ENCODE measurements at places on chromosomes 7 and 10.

DNA sequence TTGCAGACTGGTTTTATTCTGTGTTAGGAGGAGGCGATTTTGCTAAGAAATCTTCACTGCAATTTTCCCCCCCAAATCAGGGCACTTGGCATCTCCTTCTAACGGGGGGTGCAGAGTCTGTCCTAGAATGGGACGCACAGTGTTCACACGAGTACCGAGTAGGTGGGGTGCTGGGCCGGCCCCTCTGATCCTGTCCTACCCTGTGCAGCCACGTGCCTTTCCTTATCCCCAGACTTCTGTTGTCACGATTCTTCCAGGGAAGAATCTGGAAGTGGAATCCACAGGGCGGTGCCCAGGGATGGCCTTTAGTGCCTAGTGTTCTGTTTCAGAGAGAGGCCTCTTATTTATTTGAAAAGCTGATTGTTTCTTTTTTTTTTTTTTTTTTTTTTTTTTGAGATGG, 16.4 kb downstream of the CUX1 start:
- no peak for DNase-seq

DNA sequence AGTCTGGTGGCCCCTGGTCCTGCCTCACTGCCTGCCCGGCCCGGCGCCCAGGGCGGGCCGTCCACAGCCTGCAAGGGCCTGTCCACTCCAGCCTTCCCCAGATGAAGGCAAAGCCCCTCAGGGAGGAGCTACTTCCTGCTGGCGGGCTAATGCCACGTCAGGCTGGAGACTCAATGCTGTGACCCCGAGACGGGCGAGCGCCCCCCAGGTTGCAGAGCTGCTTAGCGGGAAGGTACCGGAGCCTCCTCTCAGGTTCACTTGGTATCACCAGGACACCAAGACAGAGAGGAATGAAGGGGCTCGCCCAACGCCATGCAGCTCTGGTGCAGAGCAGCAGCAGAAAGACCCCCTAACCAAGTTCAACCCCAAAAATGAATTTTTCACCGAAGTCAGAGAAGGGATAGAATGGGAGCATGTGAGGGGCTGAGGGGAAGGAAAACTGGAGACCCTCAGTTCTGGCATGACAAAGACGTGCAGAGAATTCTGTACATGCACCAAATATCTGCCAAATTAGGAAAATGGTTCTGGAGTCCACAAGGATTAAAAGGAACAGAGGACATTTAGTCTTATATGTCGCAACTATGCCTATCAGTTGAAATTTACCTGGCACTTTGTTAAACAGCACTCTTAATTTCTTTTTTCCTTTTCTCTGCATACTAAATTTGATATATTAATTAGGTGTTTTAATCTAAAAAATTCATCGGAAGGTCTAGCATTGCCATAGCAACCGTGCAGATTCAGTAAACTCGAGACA, 2.8 kb downstream of the STK32C start:
- DNase-seq: no peak

- DNase-seq: no peak
These were observed 172.7 kb upstream of the HPS1 start for GRCh38 chr10:98619446-98619845.

- DNase-seq: no peak
These were observed 4.7 kb downstream of the TMEM236 start for GRCh38 chr10:17756557-17757217.

DNA sequence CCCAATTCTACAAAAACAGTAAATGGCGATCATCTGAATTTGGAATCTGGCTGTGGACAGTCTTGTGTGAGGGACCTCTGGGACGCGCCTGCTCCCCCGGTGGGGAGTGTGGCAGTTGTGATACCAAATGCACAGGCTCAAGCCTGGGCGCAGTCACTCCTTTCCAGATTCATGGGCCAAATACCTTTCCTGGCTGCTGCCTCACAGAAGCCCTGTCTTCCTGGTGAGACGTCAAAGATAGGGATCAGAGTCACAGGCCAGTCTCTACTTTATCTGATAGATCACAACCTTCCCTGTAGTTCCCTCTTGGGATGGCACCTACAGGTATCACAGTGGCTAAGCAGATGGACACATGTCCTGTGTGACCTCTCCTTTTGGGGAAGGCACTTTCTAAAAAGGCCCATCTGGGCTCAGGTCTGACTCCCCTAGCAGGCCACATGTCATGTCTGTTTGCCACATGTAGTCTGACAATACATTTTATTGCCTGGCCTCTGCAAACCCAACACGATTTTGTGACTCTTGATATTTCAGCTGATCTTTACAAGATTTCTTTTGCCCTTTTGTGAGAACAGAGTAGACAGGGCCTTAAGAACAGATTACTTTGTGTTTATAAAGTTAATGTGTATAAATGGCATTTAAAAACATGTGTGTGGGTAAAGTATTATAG, 150.1 kb downstream of the SNX10 start:
- DNase-seq: no peak

GRCh38 chr10:124629415-124629814, 114.8 kb downstream of the FAM53B start:
- DNase-seq: no peak

DNA sequence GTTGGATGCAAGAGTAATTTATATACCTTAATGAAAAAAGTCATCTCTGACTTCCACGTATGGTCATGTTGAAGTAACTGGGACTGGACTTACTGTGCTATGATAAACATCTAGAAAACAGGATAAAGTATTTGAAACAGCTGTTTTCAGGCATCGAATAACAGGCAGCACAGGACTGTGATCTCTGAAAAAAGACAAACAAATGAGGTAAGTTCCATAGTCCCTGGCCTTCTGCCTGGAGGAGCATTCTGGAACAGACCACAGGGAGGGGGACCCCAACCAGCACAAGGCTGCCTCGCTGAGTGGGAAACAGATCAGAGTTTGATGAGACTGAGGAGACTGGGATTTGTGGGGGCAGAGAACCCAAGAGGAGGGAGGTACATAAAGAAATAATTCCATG, 89.1 kb upstream of the HABP2 start:
- no peak for DNase-seq

GRCh38 chr7:256981-257646, 32.9 kb upstream of the FOXL3 start:
- DNase-seq: no peak

- no peak for DNase-seq
These were observed 1.8 kb downstream of the FRAT2 start for GRCh38 chr10:97332591-97333350.

DNA sequence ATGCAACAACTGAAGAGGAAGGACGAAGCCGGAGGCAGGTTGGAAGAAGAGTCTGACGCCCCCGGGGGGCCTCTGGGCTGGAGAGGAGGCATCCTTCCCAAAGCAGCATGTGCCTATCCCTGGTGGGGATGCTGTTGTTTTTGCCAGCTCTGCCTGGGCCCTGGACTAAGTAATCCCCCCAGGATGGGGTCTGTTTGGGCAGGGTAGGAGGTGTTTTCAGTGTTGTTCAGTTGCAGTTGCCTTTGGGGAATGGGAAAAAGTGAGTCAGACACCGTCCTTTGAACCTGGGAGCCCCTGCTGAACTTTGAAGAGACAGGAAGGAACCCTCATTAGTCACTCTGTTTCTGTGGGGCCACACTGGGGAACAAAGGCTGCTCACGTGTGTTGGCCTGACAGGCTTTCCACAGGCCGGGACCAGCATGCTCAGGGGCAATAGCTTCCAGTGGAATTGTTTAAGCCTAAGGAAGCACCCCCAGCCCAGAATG, 35.2 kb upstream of the GDF10 start:
- DNase-seq: peak; percentile 81

- DNase-seq: no peak
These were observed 7.0 kb downstream of the NAT16 start for GRCh38 chr7:101172854-101173751.

- DNase-seq: no peak
These were observed 11.9 kb downstream of the PKD1L1 start for GRCh38 chr7:47936323-47936722.

- DNase-seq: peak; percentile 80
These were observed 2.2 kb downstream of the ANXA11 start for GRCh38 chr10:80202934-80203834.

GRCh38 chr7:5477723-5478531, 54.3 kb upstream of the TNRC18 start:
- DNase-seq: no peak

- no peak for DNase-seq
These were observed 163.9 kb downstream of the CACNB2 start for GRCh38 chr10:18303851-18304801.

DNA sequence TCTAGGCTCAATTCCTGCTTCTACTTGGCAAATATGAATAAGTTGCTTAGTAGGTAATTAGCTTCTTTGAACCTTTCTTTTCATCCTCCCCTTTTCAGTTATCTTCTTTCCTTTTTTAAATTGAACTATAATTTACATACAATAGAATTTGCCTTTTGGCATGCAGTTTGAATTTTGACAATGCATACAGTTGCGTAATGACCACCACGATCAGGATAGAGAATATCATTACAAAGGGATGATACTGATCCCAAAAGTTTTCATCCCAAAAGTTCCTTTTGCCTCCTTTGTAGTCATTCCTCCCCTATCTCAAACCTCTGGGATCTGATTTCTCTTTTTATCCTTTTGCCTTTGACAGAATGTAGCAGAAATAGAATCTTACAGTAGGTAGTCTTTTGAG, 164.4 kb downstream of the NOC3L start:
- no peak for DNase-seq

- no peak for DNase-seq
These were observed 473.1 kb upstream of the PODXL start for GRCh38 chr7:132029369-132030085.

GRCh38 chr10:44902941-44903545, 8.1 kb upstream of the TMEM72 start:
- no peak for DNase-seq

- no peak for DNase-seq
These were observed 39.1 kb downstream of the DOCK4 start for GRCh38 chr7:112167147-112167546.

DNA sequence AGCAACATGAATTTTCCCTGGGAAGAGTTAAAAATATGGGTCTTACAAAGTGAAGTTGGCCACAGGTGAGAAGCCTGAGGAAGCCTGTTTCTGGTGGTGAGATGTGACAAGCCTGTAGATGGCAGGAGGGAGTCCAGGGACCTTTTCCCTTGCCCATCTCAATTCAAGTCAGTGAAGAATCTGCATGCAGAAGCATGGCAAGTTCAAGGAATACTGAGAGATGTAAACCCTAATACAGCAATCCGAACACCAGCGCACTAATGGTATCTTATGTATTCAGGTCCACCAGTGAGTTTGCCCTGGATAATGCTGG, 73.6 kb downstream of the RHOBTB1 start:
- no peak for DNase-seq

- DNase-seq: no peak
These were observed 27.2 kb downstream of the PODXL start for GRCh38 chr7:131529179-131529578.

GRCh38 chr7:121610243-121610642, 214.1 kb upstream of the FAM3C start:
- DNase-seq: no peak
